ENCODE measurements at places on chromosomes 7 and 10.

DNA sequence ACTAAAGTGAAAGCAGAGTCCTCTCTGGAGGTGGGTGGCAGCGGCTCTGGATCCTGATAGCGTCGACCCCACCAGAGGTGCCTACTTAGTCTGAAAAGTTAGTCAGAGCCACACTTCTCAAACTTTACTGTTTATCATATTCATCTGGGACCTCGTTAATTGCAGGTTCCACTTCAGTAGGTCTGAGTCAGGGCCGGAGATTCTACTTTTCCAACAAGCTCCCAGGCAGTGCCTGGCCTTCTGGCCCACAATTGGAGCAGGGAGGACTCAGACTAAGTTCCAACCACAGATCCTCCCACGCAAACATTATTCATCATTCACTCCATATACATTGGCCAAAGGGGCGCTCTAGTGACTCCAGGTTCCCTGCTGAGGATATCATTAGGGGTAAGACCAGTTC, 78.1 kb downstream of the VSTM4 start:
- no peak for DNase-seq

- no peak for DNase-seq
These were observed 40.5 kb downstream of the TBATA start for GRCh38 chr10:70744617-70745143.

GRCh38 chr7:132435016-132435990, 141.0 kb downstream of the PLXNA4 start:
- DNase-seq = peak; percentile 28

DNA sequence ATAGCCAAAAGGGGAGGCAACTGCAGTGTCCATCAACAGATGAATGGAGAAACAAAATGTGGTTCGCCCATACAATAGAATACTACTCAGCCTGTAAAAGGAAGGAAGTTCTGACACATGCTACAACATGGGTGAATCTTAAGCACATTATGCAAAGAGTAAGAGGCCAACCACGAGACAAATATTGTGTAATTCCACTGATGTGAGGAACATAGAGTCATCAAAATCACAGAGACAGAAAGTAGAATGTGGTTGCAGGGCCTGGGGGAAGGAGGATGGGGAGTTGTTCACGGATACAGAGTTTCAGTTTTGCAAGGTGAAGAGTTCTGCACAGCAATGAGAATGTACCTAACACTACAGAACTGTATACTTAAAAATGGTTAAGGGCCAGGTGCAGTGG, 13.7 kb upstream of the C10orf71 start:
- DNase-seq = no peak

- DNase-seq = no peak
These were observed 492 bp upstream of the VCL start for GRCh38 chr10:73997461-73997786.

- no peak for DNase-seq
These were observed 106.4 kb downstream of the ELMO1 start for GRCh38 chr7:37342176-37342687.

GRCh38 chr7:44705434-44705833, 43.2 kb upstream of the ZMIZ2 start:
- no peak for DNase-seq

- no peak for DNase-seq
These were observed 44.8 kb upstream of the ADO start for GRCh38 chr10:62759599-62760175.

GRCh38 chr7:151060416-151061212, 1.2 kb downstream of the SLC4A2 start:
- DNase-seq = peak; percentile 64

GRCh38 chr10:4279655-4280054, 494.6 kb upstream of the KLF6 start:
- no peak for DNase-seq

DNA sequence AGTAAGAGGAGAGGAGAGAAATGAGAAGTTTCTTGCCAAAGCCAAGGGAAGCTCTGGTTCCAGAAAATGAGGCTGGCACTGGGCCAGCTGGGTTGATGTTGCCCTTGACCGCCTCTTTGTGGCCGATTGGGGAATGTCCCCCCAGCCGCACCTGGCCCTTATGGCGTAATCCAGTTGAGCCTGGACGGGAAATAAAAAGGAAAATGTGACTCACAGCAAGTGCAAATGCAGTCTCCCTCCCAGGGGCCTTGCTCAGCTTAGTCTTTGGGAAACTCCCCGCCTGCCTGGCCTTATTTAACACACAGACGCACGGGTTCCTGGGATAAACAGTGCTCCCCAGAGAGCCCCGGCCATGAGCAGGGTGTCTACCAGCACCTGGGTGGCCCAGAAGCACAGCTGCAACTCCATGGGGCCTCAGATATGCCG, 174.8 kb downstream of the KIAA1217 start:
- DNase-seq = peak; percentile 99

DNA sequence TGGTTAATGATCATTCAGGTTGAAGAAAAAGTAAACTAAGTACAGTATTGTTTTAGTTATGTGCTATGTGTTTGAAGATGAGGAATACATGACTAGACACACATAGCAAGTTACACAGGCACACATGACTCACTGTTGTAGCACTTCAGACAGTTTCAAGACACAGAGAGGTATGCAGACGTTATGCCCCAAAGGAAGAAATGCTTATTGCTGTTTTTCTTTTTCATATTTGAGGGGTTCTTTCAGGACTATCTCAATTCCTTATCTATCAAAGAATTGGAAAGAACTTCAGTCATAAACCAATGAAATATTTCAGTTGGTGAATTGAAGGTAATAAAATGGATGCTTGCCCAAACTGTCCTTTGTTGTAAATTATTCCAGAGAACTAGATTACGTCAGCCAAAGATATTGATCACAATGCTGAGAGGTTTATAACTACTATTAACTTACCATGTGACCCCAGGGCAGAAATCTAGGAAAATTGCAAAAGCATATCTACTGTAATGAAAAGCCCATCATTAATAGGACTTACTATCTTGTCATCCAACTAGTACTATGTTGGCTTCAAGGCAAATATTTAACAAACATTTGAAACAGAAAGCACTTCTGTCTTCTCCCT, 61.2 kb upstream of the CAPZA2 start:
- peak; percentile 60 for DNase-seq

- DNase-seq = no peak
These were observed 72.0 kb downstream of the MICALL2 start for GRCh38 chr7:1387261-1387660.

- DNase-seq = no peak
These were observed 47.9 kb downstream of the VWA2 start for GRCh38 chr10:114286921-114287320.

DNA sequence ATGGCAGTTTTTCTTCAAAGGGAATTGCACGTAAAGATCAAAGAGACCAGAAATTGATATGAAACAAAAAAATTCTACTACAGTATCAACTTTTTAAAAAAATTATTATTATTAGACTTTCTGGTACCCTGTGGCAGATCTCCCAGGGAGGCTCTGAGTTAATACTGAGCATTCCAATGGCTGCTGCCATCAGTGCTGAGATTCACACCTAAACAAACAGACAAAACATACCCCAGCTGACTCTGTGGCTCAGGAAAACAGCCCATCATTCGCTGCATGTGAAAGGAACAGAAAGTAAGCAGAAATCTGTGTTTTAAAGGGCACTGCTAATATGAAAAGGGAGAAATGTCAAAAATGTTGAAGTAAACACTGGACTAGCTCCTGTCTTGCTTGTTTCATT, 118.4 kb downstream of the GRM3 start:
- no peak for DNase-seq

DNA sequence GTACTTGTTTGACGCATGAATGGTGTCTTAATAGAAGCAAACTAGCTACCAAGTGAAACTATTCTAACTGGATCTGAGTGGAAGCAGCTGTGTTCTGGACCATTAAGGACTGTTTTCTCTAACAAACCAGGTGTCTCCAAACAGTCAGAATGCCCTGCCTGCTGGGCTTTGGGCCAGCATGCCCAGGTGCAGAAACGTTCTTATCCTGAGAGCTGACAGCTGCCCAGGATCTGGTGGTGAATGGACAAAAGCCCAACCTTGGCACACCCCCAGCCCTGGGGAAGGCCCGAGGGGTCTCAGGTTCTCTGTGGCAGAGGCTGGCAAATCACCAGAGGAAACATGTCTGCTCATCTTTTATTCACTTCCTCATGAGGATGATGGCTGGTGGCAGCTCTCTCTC, 48.2 kb upstream of the LAMB4 start:
- DNase-seq = no peak

- DNase-seq = no peak
These were observed 59.7 kb upstream of the CCDC71L start for GRCh38 chr7:106720641-106721040.

DNA sequence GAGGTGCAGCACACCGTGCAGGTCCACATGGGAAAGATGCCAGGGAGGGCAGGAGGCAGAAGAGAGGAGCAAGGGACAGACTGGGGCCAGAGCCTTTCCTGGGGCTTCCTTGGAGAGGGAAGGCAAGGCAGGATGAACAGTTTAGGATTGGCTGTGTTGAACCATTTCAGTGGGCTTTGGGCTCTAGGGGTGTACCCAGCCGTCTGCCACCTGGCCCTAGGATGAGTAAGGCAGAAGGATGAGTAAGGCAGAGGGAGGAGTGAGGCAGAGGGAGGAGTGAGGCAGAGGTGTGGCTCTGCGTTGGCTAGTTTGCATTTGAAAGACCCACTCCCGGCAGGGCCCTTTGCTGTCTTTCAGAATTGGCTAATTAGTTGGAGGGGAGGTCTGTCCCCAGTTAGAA, 31.5 kb upstream of the PRF1 start:
- no peak for DNase-seq

GRCh38 chr7:15669443-15670090, 16.9 kb downstream of the MEOX2 start:
- DNase-seq = no peak

GRCh38 chr7:105191331-105191730, 177.3 kb downstream of the KMT2E start:
- no peak for DNase-seq

DNA sequence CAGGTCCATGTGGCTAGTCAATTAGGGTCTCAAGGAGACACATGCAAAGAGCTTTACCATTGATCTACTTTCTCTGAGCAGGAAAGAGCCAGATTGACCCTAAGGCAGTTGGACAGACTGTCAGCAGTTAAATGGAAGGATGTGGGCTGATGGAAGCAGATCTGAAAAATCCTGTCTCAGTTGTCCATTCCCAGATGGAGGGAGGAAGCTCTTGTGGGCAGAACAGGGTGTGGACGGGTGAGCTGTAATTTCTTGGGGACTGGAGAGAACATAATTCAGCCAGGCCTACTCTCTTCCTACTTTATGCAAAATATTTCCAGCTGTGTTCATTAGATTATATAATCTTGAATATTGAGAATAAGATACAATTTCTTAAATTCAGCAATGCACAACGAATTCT, 163.6 kb downstream of the GNAT3 start:
- DNase-seq = no peak

- no peak for DNase-seq
These were observed 410.0 kb upstream of the FOXK1 start for GRCh38 chr7:4272141-4272540.

- DNase-seq = no peak
These were observed 247.3 kb upstream of the AOAH start for GRCh38 chr7:36971515-36972139.

GRCh38 chr10:95767884-95768556, 12.1 kb downstream of the ENTPD1 start:
- DNase-seq = peak; percentile 78

DNA sequence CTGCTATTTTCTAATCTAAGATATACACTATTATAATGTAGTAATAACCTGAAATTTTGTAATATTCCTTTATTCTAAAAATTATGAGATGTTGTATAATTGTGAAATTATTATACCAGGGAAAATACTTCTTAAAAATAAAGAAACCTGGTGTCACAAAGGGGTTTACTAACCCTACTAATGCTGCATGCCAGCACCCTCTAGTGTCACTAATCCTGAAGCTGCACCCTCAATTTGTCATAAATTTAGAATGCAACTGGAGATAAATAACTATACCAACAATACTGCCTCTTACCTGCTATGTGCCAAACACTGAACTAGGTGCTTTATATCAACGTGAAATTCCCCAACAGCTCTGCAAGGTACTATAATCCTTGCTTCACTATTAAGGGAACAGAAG, 30.8 kb downstream of the TM9SF3 start:
- DNase-seq = peak; percentile 26

DNA sequence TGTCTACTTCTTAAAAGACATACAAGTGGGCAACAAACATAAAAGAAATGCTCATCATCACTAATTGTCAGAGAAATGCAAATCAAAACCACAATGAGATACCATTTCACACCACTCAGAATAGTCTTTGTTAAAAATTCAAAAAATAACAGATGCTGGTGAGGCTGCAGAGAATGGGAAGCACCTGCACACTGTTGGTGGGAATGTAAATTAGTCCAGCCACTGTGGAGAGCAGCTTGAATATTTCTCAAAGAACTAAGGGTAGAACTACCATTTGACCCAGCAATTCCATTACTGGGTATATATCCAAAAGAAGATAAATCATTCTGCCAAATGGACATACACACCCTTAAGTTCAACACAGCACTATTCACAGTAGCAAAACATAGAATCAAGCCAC, 61.8 kb upstream of the STEAP1 start:
- DNase-seq = no peak

GRCh38 chr10:121891103-121891502, 36.7 kb downstream of the ATE1 start:
- no peak for DNase-seq

GRCh38 chr7:29494350-29494749, 69.3 kb upstream of the PRR15 start:
- DNase-seq = peak; percentile 91

DNA sequence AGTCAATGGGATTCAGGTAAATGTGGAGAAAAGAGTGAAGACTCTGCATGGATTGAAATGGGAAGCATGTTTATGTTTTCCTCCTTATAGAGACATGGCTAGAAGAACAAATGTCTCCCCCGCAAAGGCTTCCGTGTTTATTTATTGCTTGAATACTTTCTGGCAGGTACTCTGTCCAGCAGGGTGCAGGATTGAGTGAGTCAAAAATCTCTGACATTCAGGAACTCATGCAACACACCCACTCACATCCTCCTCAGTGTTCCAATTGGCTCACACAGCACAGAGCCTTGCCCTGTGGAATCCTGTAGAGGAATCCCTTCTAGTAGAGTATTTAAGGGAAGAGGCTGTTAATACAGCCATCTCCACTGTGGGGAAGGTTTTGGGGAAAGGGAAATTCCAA, 290.3 kb upstream of the VWC2 start:
- DNase-seq = no peak

DNA sequence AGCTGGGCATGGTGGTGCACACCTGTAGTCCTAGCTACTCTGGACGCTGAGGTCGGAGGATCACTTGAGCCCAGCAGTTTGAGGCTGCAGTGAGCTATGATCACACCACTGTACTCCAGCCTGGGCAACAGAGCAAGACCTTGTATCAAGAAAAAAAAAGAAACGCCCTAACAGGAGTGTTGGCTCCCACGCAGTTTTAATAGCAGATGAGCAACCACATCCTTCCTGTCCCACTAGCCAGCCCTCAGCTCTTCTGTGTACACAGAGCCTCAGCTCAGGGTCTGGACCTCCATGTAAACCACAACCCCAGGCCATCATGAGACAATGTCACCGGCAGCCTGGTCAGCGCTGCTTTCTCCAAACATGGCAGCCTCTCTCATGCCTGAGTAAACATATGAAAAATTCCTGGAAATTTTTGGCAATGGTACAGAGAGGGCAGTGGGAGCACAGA, 108.2 kb downstream of the PIP4K2A start:
- no peak for DNase-seq

Measured in fibroblast of pulmonary artery (primary cell).